Activated CD8-positive, alpha-beta memory T cell treated with anti-CD3 and anti-CD28 coated beads, Interleukin-2, amount 50 U/mL, for 48 hours (primary cell): ENCODE measurements at places on chromosomes 7 and 10.

- no peak for DNase-seq
Measured at GRCh38 chr10:84371944-84372343, 43.6 kb downstream of the CCSER2 start.

DNA sequence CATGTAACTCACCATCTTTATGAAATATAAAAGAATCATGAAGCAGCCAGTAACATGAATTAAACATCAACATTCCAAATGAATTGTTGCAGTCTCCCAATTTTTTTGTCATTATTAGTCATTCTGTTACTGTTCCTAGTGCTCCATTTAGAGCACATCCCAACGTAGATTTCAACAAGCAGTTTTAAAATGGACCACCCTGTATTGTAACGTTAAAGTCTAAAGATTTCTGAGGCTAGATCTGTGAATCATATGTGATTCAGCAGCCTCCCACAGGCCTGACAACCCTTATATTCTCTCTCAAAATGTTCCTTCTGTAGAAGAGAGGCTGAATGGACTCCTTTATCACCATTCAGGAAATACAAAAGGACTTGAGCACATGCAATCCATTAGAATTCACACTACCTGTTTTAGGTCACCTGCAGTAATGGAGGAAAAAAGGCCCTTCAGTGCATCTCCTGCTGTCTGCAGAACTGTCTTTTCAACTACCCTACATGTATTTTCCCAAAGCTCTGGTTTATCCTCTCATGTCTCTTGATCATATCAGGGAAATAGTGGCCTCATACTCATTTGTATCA lies 81.4 kb downstream of the CACNA2D1 start:
- DNase-seq = no peak

DNA sequence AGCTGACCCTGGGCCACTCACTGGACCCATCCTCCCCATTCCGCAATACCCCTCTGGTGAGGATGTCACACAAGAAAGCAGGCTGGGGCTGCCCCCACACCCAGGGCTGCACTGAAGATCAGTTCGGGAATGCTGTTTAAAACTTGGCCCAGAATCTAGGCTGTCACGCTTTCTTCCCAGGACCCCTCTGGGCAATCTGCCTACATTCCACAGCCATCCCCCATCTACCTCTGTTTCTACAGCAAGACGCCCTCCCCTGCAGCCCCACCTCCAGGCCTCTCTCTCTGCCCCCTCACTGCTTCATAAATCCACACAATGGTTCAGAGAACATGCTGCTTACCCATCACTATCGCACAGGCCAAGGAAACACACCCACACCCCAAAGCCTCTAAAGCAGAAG lies 36.1 kb downstream of the XPNPEP1 start:
- DNase-seq = no peak

GRCh38 chr10:120746001-120746777 lies 105.0 kb upstream of the WDR11 start:
- no peak for DNase-seq
